ENCODE measurements at places on chromosomes 4 and X. TPM values are rescaled to one million over a fixed set of nuclear protein-coding genes. Genes with fewer than 3 reads are reported as not detected.
A peak's percentile ranks its signal among the peaks of the same experiment; 100 is the strongest.

DNA sequence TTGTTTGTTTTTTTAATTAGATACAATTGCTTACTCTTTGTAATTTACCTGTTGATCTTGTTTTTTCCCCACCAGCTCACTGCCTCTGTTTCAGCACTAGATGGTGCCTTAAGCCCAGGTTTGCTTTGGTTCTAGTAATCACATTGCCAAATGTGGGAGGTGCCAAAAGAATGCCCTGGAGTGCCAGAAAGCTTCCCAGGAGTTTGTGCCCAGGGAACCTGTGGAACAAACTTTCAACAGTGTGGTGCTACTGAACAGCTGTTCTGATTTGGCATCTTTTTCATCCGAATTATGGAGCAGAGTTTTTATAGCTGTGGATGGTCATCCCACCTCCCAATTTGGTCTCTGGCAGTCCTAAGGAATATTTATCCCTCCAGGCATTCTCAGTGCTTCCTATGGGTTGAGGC lies 1000.7 kb downstream of the STIM2 start:
- no peak for DNase-seq

SPATA4 gene
- total RNA-seq: 0.72 TPM

CSAG1 gene
- not detected for total RNA-seq

DNA sequence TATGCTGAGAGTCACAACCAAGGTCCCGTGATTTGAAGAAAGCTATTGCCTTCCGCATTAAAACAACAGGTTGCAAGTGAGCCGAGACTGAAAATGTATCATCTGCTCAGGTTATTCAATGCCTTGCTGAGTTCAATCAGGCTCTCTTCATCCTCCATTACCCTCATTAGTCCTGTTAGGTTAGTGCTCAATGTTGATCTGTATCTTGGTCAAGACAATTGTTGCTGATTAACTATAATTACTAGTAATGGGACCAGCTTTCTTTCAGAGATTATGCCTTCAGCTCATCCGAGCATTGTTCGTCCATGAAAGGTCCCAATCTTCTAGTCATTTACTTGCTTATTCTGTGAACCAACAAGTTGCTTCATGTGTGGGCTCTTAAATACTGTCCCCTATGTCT lies 534.6 kb upstream of the FAM241A start:
- no peak for DNase-seq

GRCh38 chr4:68572653-68573170 lies 3.4 kb downstream of the UGT2B17 start:
- DNase-seq: no peak

KLHL4 gene
- 1.2 TPM for total RNA-seq

DNA sequence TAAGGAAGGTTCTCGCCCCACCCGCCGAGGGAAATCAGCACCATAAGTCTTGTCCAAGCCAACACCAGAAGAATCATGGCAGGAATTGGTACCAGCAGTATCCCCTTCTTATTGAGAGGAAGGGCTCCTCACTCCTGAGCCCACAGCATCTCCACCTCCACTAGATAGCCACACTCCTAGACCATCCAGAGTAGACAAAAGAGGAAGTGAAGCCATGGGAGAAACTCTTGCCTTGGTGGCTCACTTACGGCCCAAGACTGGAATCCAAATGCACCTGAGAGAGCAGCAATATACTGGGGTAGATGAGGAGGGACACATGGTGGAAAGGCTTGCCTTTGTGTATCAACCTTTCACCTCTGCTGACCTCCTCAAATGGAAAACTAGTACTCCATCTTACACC lies 255.3 kb upstream of the PRKX start:
- DNase-seq: no peak

- peak; percentile 67 for DNase-seq
Measured at GRCh38 chr4:77022560-77023179, 53.1 kb downstream of the CCNI start.

- DNase-seq: no peak
Measured at GRCh38 chrX:110418316-110419235, 59.9 kb downstream of the RTL9 start.

GRCh38 chrX:154048398-154048797 lies 28.7 kb upstream of the IRAK1 start:
- DNase-seq: no peak

KLB gene
- total RNA-seq: not detected

GRCh38 chrX:30593440-30594200 lies 16.1 kb upstream of the TASL start:
- DNase-seq: no peak

PLAC1 gene
- not detected for total RNA-seq

- no peak for DNase-seq
Measured at GRCh38 chr4:63693321-63693720, 715.9 kb downstream of the TECRL start.

DNA sequence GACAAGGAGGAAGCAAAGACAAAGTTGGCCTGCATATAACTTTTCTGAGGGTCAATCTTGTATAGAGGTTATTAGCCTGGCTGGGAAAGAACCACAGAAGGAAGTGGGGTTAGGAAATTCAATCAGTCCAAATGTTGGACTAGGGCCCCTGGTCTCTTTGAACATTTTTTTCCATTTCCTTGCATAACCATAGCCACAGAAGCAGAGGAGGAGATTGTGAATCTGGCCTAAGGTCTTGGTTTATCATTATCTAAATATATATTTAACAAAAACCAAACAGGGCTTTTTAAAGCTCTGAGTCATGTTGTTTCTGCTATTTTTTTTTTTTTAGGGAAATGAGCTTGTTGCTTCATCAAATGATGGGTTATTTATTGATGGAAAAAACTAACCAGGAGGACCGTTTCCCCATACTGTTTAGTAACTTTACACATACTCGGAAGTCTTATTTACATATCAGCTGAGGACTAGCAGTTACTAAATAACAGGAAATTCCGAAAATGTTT lies 97.7 kb upstream of the ACSL4 start:
- DNase-seq: peak; percentile 69

DNA sequence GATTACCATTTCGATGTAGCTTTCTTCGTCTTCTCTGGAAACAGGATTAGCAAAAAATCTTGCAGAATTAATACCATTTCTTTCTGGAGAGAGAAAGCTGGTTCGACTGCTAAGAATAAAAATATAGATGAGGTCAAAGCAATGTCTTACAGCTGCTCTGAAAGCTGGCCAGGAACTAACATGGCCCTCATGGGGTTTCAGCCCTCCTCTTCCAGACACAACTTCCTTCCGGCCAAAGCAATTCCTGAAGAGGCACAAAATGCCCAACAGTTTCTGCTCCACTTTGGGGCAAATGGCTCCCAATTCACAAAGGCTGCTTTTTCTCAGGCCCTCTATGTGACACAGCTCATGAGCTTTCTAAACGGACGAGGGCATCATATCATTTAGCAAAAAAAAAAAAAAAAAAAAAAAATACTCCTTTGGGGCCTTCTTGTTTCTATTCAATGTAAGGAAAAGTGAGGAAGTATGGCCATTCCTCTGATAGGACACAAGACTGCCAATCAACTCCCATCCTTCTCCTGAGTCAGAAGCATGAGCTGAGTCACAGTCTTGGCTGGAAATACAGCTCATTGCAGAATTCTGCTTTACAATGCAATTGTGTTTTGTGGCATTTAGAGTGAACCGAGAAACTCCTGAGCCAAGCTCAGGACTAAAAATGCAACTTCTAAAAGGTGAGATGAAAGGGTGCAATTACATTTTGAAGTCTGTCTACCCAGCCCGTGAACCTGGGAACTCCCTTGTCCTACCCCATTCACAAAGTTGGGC lies 42.7 kb upstream of the CTAG2 start:
- peak; percentile 51 for DNase-seq

DNA sequence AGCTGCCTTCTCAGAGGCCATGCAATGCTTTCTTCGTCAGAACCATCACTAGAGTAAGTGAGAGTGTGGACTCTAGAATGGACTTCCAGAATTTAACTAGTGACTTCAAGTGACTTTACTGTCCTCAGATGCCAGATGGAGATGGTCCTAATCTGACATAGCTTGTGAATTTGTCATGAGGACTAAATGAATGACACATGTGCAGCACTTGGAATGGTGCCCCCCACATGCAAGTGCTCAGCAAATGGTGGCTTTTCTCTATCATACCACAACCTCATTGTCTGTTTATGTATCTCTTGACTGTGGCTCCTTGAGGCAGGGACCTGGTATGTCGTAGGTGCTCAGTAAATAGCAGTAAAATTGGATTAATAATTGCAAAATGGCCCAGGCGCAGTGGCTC lies 91.6 kb upstream of the STX18 start:
- no peak for DNase-seq

DNA sequence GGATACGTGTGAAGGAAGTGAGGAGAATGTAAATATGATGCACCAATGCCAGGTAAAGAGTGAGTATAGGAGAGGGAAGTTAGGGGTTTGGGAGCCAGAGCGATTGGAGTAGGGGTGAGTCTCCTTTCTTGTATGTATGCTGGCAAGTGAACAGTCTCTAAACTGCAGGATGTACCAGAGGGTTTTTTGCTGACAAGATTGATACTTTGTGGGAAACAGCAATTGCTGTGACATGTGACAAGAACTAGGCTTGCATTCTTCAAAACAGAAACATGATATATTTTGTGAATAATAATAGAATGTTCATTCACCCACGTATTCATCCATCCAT lies 706 bp downstream of the CHIC1 start:
- DNase-seq: no peak

ZC4H2 gene
- 11.6 TPM for total RNA-seq

ADGRL3 gene
- not detected for total RNA-seq

GRCh38 chr4:122393276-122393675 lies 14.5 kb downstream of the ADAD1 start:
- no peak for DNase-seq

- DNase-seq: no peak
Measured at GRCh38 chr4:136680271-136680670, 852.0 kb downstream of the PCDH18 start.

DNA sequence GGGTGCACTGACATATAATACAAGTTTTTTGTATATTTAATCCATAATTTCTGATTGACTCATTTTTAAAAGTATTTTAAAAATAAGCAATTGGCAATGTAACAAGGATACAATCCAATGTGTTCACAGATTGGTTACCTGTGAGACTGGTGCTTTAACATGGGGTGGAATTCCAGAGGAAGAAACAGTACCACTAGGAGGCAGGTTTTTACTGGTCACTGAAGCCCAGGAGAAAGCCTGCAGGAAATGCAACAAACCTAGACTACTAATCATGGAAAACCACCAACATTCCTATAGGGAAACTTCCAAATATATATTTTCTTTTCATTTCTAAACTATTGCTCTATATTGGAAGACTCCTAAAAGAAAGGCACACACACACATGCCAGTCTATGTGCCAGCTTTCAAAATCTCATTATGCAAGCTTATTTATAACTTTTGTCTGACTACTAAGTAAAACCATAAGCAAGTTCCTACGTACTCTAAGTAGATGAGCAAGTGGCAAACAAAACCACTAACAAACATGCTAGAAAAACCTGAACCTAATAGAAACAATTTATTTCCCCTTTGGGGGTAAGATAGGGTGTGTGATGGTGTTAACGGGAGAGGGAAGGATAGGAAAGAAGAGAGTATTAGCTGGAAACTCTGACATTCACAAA lies 19.2 kb downstream of the G3BP2 start:
- DNase-seq: no peak
